ENCODE measurements at places on chromosomes 7 and 10. TPM values are rescaled to one million over a fixed set of nuclear protein-coding genes. Genes with fewer than 3 reads are reported as not detected.
A peak's percentile ranks its signal among the peaks of the same experiment; 100 is the strongest.

The LGI1 gene
- not detected for total RNA-seq

GRCh38 chr7:41881331-41882130 is 178.6 kb upstream of the INHBA start:
- peak; percentile 89 for DNase-seq
- no peaks in the 10 kb centered on the region for H3K27me3 ChIP-seq
- H3K4me1 ChIP-seq, result peaks cover 38% of the 10 kb centered on the region
- no peak overlapping the region for H3K4me3 ChIP-seq
- no peaks in the 10 kb centered on the region for H3K36me3 ChIP-seq

- peak overlapping the region; percentile 25 for H3K4me3 ChIP-seq
- H3K27ac ChIP-seq, result no peak overlapping the region
- DNase-seq, result no peak
- H3K36me3 ChIP-seq, result no peaks in the 10 kb centered on the region
- no peaks in the 10 kb centered on the region for H3K27me3 ChIP-seq
- H3K4me1 ChIP-seq, result peaks cover 7% of the 10 kb centered on the region
Observed at GRCh38 chr10:16867990-16868389, 50.8 kb upstream of the RSU1 start.

GRCh38 chr7:46581268-46581667 is 660.2 kb upstream of the IGFBP3 start:
- H3K27me3 ChIP-seq, result no peaks in the 10 kb centered on the region
- DNase-seq, result no peak
- H3K4me3 ChIP-seq, result no peak overlapping the region
- H3K27ac ChIP-seq, result no peak overlapping the region
- no peaks in the 10 kb centered on the region for H3K36me3 ChIP-seq

GRCh38 chr7:99027241-99027640 is 116.7 kb downstream of the SMURF1 start:
- no peaks in the 10 kb centered on the region for H3K27me3 ChIP-seq
- H3K36me3 ChIP-seq, result peaks cover 42% of the 10 kb centered on the region
- H3K4me3 ChIP-seq, result no peak overlapping the region
- H3K4me1 ChIP-seq, result no peaks in the 10 kb centered on the region

DNA sequence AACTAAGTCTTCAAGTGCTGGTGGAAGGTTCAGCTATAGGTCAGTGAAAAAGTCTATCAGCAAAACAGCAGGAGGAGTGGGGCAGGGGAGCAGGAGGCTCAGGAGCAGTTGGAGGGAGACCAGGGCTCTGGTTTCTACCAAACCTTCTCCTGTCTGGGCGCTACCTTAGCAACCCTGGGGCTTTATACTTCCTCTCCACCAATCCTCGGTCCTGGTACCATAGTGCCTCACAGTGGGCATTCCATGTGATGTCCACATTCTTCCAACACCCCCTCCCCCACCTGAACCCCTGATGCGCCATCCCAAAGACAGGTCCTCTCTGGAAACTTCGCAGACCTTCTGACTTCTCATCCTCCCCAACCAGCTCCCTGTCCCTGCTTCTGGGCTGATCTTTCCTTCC is 25.3 kb upstream of the ACSM6 start:
- no peak for DNase-seq
- H3K27me3 ChIP-seq, result no peaks in the 10 kb centered on the region
- H3K36me3 ChIP-seq, result no peaks in the 10 kb centered on the region
- H3K27ac ChIP-seq, result no peak overlapping the region
- H3K4me1 ChIP-seq, result no peaks in the 10 kb centered on the region

- H3K4me3 ChIP-seq, result no peak overlapping the region
- no peak for DNase-seq
- H3K4me1 ChIP-seq, result no peaks in the 10 kb centered on the region
- no peak overlapping the region for H3K27ac ChIP-seq
Observed at GRCh38 chr7:102472126-102473041, 6.3 kb downstream of the POLR2J start.

- no peak overlapping the region for H3K4me3 ChIP-seq
- no peak overlapping the region for H3K27ac ChIP-seq
- no peaks in the 10 kb centered on the region for H3K4me1 ChIP-seq
Observed at GRCh38 chr10:117596706-117597105, 54.2 kb downstream of the EMX2 start.

DNA sequence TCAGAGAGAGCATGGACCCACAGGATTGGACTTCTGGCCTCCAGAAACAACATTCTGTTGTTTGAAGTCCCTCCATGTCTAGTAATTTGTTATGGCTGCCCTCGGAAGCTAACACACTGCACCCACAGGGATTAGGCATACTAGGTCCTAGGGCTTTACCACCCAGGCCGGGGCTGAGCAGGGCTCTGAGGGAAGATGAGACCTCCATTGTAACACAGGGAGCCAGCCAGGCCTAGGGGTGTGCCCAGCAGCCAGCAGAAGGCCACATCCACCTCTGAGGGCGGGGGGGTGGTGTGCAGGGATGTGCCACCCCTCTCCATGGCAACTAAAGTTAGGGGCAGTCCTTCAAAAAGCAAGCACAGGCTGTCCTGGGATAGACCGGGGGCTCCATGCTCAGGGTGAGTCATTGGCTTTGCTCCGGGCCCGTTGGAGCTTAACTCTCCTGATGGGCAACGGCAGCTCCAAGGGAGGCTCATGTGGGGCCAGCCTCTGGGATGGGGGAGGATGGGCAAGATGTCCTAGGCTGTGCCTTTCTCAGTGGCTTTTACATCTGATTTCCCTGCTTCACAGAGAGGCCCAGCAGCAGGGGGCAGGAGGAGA is 96.6 kb upstream of the GPR26 start:
- no peaks in the 10 kb centered on the region for H3K27me3 ChIP-seq
- no peak for DNase-seq
- no peak overlapping the region for H3K4me3 ChIP-seq
- H3K27ac ChIP-seq, result no peak overlapping the region
- H3K4me1 ChIP-seq, result no peaks in the 10 kb centered on the region
- no peaks in the 10 kb centered on the region for H3K36me3 ChIP-seq

The CALCR gene
- not detected for total RNA-seq

DNA sequence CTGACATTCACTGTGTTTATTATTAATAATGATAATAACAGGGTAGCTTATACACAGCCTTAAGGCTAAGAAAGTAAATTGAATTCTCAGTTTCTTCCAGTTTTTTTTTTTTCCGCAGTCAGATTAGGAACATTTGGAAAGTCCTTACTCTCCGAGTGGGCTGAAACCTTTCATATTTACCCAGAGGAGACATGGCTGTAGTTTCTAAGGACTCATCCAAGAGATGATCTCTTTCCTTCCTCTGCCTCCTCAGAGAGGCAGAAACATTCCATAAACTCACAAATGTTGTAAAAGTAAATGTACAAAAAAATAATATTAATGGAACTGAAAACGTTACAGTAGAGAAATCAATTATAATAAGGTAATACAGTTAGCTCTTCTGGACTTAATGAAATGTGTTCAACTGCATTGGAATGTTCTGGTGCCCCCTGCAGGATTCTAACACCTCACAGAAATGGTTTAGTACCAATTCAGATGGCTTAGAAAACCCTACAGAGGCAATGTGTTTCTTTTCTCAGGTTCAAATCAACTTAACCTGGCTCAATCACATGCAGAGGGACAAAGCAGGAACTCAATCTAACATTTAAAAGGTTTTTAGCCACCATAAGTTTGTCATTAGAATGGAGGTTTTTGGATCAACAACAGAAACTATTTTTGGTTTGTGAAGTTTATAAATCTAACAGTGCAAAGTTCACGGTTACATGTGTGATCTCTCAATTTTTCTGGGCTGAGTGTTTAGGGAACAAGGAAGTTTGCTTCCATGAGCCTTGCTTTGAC is 71.7 kb downstream of the ICA1 start:
- peak; percentile 54 for DNase-seq
- no peak overlapping the region for H3K27ac ChIP-seq
- no peaks in the 10 kb centered on the region for H3K4me1 ChIP-seq
- no peak overlapping the region for H3K4me3 ChIP-seq
- no peaks in the 10 kb centered on the region for H3K27me3 ChIP-seq
- H3K36me3 ChIP-seq, result no peaks in the 10 kb centered on the region

- H3K36me3 ChIP-seq, result no peaks in the 10 kb centered on the region
- no peaks in the 10 kb centered on the region for H3K27me3 ChIP-seq
- peaks cover 6% of the 10 kb centered on the region for H3K4me1 ChIP-seq
- DNase-seq, result no peak
- H3K27ac ChIP-seq, result no peak overlapping the region
Observed at GRCh38 chr10:48464871-48465736, 139.8 kb downstream of the ARHGAP22 start.

The KCP gene
- not detected for total RNA-seq

DNA sequence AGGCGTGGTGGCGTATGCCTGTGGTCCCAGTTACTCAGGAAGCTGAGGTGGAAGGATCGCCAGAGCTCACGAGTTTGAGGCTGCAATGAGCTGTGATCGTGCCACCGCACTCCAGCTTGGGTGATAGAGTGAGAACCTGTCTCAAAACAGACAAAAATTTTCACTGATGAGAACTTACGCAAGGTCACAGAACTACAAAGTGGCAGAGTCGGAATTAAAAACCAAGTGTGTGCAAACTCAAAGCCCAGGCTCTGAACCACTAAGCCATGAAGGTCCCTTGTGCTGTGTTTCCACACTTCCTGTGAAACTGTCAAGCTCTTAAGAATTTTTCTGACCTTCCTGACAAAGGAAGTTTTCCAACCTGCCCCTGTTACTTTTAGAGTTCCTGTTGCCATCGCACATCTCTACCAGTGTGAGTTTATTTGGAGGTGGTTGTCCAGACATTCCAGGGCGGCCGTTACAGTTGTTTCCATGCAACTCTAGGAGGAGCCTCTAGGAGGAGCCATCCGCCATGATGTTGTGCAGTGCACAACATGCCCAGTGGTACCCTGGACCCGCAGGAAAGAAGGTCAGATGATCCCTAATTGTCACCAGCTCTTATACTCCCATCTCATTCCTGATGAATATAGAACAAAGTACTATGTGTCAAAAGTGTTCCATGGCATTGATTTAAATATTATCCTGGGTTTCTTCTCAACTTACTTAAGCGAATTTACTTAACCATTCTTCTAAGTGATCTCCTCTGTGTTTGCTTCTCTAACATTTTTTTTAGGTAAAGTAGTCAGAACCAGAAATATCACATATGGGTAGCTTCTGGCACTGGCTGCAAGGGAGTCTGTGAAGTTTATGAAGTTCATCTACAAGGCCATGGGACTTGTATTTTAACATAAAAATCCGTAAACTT is 49.0 kb upstream of the LYZL1 start:
- H3K4me3 ChIP-seq, result no peak overlapping the region
- no peak for DNase-seq
- H3K27me3 ChIP-seq, result peaks cover 43% of the 10 kb centered on the region
- H3K27ac ChIP-seq, result no peak overlapping the region

- no peaks in the 10 kb centered on the region for H3K36me3 ChIP-seq
- peak; percentile 14 for DNase-seq
- no peaks in the 10 kb centered on the region for H3K27me3 ChIP-seq
- no peak overlapping the region for H3K4me3 ChIP-seq
Observed at GRCh38 chr7:45384499-45384898, 189.7 kb upstream of the ADCY1 start.

DNA sequence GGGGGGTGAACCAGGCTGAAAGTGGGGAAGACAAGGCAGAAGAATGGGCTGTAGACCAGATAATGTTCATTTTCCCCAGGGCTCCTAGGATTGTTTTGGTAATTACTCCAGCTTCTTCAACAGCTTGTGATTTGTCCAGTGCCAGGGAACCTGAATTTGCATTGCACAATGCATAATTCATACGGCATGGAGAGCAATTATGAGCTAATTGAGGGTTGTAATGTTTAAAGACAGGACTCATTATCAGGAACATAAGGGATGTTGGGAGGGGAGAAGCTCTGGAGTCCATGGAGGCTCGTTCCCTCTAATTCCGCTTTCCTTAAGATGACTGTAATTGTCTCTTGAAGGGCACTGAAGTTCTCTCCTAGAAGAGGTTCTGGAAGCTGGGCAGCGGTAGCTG is 405.0 kb upstream of the ZMIZ1 start:
- H3K27me3 ChIP-seq, result peaks cover 18% of the 10 kb centered on the region
- DNase-seq, result no peak
- no peak overlapping the region for H3K27ac ChIP-seq
- no peaks in the 10 kb centered on the region for H3K4me1 ChIP-seq
- H3K4me3 ChIP-seq, result no peak overlapping the region
- no peaks in the 10 kb centered on the region for H3K36me3 ChIP-seq

GRCh38 chr7:38863601-38864291 is 45.2 kb downstream of the VPS41 start:
- no peaks in the 10 kb centered on the region for H3K27me3 ChIP-seq
- no peak overlapping the region for H3K4me3 ChIP-seq
- H3K27ac ChIP-seq, result no peak overlapping the region

DNA sequence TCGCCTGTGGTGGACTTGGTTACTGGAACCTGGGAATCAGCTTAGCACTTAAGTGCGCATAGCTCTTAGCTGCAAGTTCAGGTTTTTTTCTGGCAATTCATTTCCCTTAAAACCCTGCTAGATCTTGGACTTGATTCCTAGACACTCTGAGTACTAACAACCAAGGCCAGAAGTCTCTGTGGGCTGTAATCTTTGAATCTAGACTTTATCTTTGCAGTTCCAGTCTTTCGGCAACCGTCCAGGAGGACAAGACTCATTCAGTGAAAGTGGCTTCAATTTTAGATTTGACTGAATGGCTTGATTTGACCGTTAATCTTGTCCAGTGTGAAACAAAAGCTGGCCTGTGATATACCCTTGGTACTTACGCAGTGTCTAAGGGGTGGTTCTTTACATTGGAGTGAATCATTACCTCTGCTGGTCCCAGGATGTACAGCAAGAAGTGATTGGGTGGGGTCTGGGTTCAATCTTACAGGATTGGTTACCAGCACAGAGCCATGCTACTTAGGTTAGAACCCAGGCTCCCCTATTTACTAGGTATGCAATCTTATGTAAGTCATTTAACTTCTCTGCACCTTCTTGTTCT is 16.4 kb downstream of the PTTG1IP2 start:
- no peaks in the 10 kb centered on the region for H3K4me1 ChIP-seq
- no peaks in the 10 kb centered on the region for H3K36me3 ChIP-seq
- H3K4me3 ChIP-seq, result no peak overlapping the region
- H3K27ac ChIP-seq, result no peak overlapping the region

The OGDHL gene
- 0.18 TPM for total RNA-seq

DNA sequence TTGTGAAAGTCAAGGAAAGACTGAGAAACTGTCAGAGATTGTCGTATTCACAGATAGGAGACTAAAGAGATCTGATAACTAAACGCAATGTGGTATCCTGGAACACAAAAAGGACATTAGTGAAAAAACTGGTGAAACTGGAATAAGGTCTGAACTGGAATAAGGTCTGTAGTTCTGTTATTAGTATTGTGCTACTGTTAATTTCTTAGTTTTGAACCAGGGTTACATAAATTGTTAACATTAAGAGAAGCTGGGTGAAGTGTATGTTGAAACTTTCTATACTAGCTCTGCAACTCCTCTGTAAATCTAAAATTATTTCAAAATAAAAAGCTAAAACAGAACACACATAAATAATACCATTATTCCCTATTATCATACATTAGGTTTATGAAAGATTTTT is 3.4 kb upstream of the NT5C2 start:
- H3K4me3 ChIP-seq, result no peak overlapping the region
- H3K27me3 ChIP-seq, result no peaks in the 10 kb centered on the region
- H3K4me1 ChIP-seq, result peaks cover 18% of the 10 kb centered on the region

GRCh38 chr10:14836208-14836607 is 1.6 kb downstream of the CDNF start:
- H3K4me3 ChIP-seq, result no peak overlapping the region
- no peaks in the 10 kb centered on the region for H3K36me3 ChIP-seq
- H3K27me3 ChIP-seq, result no peaks in the 10 kb centered on the region
- DNase-seq, result no peak
- H3K27ac ChIP-seq, result no peak overlapping the region

The LRMDA gene
- not detected for total RNA-seq
